ENCODE measurements at places on chromosomes 2 and 18.

DNA sequence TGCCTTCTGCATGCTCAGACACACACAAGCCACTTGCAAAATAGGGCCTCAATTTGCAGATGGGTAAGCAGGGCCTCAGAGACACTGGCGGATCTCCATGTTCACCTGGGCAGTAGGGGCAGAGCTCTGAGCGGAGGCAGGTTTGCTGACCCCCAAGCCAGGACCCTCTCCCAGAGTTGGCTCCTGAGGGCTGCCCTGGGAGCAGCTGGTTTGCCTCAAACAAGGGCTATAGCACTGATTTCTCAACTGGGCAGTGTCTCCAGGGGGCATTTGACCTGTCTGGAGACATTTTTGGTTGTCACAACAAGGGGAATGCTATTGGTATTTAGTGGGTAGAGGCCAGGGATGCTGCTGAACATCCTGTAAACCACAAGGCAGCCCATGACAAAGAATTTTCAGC, 11.6 kb downstream of the GLI2 start:
- no peak for DNase-seq

- no peak for DNase-seq
Measured at GRCh38 chr2:227295806-227296205, 29.2 kb upstream of the MFF start.

DNA sequence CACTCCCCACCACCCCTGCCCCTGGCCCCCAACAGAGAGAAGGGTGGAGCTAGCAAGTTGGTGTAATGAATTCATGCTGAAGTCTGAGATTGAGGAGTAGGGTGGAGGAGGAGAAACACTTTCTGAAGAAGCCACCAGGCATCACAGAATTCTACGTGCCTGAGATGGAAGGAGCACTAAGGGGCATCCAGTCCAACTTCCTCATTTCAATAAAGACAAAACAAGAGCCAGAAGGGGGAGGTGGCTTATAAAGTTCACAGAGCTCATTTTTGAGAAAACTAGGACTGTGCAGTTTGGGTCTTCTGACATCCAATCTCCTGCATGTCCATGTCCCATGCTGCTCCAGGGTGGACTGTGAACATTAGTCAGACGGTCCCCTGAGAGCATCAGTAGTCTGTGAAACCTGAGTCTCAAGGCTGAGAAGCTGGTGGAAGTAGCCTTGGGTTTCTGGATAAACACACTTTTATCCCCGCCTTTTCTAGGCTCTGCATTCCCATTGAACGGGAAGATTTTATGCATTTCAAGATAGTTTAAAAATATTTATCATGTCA, 77.7 kb downstream of the TRIM43 start:
- no peak for DNase-seq

GRCh38 chr2:170314744-170315447, 136.9 kb downstream of the MYO3B start:
- DNase-seq = no peak

- DNase-seq = no peak
Measured at GRCh38 chr18:74817576-74817975, 219.9 kb downstream of the ZNF407 start.

DNA sequence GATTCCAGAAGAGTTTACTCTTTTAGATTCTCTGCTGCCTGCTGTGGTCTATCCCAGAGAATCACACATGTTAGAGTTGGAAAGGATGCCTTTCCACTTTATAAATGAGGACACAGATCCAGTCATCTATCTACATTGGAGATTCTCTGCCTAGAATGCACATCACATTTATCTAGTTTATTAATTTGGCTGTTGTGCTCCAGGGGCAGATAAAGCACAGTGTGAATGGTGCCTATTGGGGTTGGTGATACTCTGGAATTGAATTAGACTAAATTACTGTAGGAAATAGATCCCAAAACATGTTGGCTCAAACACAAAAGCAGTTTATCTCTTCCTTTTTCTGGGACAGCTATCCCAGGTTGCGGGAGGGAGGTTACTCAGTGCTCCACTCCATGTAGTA, 14.9 kb downstream of the SIX2 start:
- DNase-seq = no peak

DNA sequence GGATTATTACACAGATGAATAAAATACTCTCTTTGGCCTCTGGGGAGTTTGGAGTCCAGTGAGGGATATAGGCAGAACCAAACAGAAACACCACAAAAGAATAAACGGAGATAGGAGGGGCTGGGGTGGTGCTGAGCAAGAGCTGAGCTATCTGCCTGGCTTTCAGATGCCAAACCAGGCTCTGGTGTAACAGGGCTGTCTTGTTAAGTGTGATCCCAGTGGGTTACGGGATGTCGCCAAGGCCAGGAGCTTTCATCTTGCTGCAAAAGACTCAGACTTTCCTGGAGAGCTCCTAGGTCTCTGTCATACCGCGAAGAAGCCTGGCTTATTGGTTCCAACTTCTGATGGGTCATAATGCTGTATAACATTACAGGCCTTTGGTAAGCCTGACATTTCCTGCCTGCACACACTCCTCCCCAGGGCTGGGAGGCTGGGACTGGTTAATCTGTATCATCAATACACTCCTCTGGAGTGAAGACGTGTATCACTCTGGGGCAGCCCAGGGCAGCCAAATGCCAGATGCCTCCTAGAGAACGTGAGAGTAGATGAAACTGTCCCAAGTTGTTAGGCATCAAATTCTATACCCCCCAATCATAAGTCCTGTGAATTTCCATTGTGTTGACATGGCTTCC, 60.5 kb downstream of the STPG4 start:
- DNase-seq = no peak
